ENCODE measurements at places on chromosomes 13 and 19. TPM values are rescaled to one million over a fixed set of nuclear protein-coding genes. Genes with fewer than 3 reads are reported as not detected.

- no peak for DNase-seq
These were observed 8.8 kb upstream of the GPC6 start for GRCh38 chr13:93217721-93218261.

CYP2A7 gene
- total RNA-seq, result not detected

- no peak for DNase-seq
These were observed 46.8 kb downstream of the TSSK6 start for GRCh38 chr19:19468424-19469050.

DNA sequence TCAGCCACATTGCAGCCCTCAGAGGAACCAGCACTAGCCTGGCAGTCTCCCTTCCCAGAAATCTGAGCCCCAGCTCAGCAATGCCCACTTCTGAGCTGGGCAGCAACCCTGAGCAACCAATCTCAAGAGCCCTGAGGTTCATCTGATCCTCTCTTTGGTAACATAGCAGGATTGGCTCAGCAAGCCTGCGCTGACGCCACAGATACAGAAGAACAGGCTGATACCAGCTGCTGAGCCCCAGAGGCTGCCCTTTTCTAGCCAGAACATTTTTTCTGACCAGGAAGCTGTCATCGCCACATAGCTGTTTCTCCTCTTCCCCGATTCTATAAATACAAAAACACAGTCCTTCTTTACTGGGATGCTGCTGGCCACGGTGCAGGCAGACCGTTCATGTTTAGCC lies 59.8 kb downstream of the TRPM4 start:
- no peak for DNase-seq

- DNase-seq, result no peak
These were observed 1356.5 kb upstream of the SLC10A2 start for GRCh38 chr13:104422668-104423067.

DNA sequence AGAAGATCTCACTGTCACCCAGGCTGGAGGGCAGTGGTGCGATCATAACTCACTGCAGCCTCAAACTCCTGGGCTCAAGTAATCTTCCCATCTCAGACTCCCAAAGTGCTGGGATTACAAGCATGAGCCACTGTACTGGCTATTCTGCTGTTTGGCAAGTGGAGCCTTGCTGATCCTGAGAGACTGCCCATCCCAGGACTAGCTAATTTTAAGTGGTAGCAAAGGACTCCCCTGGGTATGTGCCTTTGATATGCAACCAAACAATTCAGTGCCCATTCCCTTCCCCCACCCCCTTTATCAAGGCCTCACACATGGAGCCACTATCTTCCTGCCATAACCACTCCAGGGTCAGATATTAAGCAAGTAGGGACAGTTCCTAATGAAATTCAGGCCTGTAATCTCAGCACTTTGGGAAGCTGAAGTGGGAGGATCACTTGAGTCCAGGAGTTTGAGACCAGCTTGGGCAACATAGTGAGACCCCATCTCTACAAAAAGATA lies 17.0 kb upstream of the ZNF460 start:
- DNase-seq, result no peak

WASF3 gene
- not detected for total RNA-seq

DNA sequence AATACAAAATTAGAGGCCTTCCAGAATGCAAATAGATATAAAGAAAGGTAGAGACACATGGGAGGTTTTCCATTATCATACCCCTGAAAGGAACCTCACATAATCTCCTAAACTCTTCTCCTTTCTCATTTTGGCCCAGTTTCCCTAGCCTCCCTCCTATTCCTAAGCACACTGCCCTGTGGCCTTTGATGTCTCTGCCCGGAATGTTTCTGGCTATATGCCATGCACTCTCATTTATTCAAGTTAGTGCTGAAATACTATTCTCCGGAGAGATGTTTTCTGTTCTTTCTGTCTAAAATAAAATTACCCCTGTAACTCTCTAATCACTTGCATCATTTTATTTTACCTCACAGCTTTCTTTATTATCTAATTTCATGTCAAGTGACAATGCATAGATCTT lies 1287.7 kb downstream of the SLITRK5 start:
- no peak for DNase-seq

DNA sequence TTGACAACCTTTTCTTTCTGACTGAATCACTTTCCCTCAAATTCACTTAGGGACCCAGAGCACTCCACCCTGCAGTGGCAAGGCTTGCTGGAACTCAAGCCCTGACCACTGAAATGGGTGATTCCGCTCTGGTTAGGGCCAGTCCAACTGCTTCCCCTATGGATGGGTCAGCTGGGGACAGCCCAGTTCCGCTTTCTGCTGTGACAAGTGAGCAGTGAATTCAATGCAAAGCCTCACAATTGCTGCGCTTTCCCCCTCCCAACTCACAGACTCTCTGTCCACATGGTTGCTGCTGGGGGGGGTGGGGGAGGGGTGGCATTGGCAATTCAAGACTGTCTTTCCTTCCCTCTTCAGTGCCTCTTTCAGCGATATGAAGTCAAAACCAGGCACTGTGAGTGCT lies 18.7 kb downstream of the CD70 start:
- no peak for DNase-seq

DNA sequence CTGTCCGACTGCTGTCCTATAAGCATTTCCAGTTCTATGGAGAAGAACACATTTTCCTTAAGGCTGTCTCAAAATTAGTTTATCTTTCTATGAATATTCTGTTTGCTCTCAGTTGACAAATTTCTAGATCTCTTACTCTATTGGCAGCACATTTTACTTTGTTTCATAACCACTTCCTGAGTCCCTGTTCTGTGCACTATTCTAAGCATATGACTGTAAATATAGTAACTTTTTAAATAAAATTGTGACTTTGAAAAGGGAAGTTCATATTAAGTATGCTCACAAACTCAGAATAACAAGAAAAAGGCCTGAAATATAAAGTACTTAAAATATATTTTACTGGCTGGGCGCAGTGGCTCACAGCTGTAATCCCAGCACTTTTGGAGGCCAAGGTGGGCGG lies 56.5 kb upstream of the HTR2A start:
- no peak for DNase-seq

- no peak for DNase-seq
These were observed 4.8 kb upstream of the SMG9 start for GRCh38 chr19:43759515-43759914.

DNA sequence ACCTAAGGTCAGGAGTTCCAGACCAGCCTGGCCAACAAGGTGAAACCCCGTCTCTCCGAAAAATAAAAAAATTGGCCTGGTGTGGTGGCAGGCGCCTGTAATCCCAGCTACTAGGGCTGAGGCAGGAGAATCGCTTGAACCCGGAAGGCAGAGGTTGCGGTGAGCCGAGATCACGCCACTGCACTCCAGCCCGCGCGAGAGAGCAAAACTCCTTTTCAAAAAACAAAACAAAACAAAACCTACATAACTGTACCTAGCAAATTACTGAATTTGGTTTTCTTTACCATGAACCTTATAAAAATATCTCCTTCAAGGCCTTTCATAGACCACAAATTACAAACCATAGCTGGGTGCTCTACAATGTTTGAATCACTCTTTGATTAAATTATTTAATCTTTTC lies 760 bp downstream of the ZNF91 start:
- peak; percentile 64 for DNase-seq

Data from CD8-positive, alpha-beta T cell (primary cell).